ENCODE measurements at places on chromosomes 12 and 14.

DNA sequence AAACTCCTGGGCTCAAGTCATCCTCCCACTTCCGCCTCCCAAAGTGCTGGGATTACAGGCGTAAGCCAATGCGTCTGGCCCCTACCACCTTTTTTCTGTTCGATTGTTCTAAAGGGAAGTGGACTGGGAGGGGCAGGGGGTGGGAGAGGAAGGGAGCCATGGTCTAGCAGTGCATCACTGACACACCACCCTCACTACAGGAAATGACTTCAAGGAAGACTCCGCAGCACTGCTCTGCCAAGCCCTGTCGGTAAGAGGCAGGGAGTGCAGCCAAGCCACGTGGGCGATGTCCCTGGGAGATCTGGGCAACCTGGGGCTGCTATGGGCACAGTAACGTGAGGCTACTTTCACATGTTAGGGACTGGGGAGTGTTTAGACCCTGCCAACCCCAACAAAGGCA lies 18.0 kb downstream of the LRRC74A start:
- DNase-seq = peak; percentile 22

DNA sequence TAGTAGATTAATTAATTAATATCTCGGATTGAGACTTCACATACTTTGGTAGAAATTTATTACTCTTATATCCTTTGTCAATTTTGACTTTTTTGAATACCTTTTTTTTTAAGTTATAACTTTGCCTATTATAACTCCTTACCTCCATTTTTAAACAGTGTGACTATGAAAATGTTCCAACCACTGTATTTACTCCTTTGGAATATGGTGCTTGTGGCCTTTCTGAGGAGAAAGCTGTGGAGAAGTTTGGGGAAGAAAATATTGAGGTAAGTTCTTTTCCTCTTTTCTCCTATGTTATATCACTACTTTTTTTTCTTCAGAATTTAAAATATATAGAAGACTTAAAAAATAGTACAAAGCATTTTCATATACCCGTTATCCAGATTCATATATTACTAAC lies 27.8 kb downstream of the EID3 start:
- DNase-seq = no peak

GRCh38 chr12:86741531-86741930 lies 485.3 kb upstream of the MGAT4C start:
- no peak for DNase-seq

DNA sequence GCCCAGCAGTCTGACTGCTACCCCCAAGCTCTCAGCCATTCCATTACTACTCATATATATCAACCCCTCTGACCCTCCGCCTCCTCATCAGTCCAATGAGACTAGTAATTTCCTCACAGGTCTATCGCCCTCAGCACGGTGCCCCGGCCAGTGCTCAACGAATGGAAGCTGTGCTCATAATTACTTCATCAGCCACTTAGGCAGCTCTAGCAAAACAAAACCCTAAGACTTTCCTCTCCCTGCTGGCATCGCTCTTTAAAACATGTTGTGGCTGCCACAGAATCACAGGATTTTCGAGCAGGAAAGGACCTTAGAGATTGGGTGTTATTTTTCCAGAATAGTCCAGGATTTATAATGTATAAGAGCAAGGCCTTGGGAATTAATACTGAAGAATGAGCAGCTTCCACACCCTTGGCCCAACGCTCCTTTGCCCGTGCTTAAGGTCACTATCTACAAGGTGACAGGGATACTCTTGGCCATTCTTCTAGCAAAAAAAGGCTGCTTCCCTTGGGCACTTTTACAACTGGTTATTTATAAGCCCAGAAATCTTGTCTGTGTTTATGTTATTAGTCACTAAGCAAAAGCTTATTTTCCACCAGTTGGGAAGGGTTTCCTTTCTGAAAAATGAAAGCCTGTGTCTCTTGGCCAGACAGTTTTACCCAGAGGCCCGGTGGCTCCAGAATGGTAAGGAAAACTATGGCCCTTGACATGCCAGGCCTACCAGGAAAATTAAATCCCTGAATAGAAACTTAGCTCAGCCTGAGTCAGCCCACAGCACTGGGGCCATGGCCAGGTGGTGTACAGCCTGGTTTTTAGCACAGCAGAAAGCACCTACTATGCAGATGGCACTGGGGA lies 47.9 kb downstream of the NUAK1 start:
- DNase-seq = no peak

DNA sequence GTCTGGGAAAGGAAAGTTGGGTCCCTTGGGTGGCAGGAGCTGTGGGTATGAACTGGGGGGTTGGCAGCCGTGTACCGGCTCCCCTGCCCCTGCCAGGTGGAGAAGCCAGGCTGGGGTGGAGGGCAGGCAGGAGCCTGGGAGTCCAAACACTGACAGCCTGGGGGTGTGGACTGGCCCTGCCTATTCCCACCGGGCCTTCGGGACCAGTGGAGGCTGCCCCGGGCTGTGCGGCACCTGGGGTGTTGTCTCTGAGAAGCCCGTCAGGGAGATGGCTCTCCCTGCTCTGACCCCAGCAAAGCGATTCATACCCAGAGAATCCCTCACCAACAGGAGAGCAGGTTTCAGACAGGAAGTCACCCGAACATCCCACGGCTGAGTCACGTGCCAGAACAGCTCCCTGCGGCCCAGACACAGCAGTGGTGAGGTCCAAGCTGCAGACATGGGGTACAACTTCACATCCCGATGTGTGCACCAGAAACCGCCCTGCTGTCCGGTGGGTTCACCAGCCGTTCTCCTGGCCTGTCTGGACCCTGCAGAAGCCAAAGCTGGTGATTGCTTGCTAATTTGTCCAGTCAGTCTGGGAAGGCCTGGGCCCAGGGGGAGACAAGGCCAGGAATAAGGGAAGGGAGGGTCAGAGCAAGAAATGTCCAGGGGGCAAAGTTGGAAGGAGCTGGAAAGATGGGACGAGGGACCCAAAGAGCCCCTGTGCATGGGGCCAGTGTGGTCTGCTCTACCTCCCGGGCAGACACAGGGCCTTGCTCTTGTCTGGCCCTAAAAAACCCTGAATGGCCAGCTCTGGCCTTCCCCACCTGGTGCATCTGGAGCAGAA lies 2.1 kb upstream of the GPR132 start:
- DNase-seq = no peak

GRCh38 chr12:43444940-43445564 lies 107.0 kb downstream of the ADAMTS20 start:
- peak; percentile 23 for DNase-seq

GRCh38 chr12:52291267-52291935 lies at the start of gene KRT81:
Gene KRT81, minus strand, starts transcription at chr12:52291534. Its CDS starts 69 bp downstream, at chr12:52291465.
- DNase-seq = no peak

DNA sequence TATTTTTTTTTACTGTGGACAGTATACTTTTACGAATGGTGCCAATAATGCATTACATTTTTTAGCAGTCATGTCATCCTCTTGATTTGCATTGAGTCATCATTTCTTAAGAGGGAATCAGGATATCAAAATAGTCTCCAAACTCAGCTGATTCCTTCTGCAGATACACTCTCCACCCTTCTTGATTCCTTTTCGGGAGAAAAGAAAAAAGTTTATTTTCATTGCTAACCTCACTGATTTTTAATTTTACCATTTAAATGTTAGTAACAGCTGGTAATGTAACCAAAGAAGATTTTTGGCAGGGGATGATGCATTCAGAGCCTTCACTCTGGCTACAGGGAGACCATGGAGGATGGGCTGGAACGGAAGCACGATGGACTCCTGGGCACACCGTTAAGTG lies 47.5 kb downstream of the MRPL42 start:
- no peak for DNase-seq

DNA sequence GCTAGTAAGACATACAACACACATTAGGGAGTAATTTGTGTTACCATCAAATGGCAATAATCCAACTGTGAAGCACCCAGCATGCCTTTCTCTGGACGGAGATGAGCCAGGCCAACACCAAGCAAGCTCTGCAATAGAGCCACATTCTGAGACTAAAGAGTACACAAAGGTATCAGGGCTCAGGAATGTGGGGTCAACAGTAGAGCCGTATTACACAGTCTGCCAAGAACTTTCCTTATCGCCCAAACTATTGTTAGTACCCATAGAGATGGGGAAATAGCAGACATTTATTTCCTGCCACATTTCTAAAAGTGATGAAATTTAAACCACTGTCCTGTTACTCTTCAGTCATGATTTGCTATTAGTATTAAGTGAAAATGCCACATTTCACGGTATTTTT lies 113.7 kb downstream of the BMP4 start:
- no peak for DNase-seq

GRCh38 chr12:58346032-58346632 lies 404.8 kb downstream of the ATP23 start:
- DNase-seq = no peak

GRCh38 chr12:98686603-98687002 lies 41.5 kb downstream of the APAF1 start:
- no peak for DNase-seq

DNA sequence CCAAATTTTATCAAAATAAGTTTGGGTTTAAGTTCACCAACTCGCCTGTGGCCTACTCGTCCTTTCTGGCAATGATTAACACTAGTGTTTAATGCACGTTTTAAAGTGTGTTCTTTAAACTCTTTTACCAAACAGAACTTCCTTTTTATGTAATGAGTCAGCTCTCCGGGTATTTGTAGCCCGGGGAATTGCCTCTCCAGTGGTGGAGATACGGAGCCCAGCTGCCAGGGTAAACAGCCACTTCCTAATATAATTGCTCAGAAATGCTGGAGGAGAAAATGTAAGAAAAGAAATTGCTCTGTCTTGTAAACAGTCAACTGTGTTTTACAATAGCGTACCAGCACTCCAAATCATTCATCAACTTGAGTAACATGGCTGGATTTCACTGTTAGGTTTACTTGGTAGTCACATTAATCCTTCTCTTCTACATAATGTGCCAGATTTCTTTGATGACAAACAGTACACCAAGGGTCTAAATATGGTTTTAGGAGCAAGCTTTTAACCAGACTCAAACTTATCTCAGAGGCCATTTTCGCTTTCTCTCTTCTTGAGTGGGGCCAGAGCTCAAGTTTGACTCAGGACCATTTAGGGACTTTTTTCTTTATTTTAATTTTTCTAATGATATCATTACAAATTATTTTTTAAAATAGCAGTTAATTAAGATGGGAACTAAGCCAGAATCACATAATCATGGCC lies 101.2 kb upstream of the SLC38A2 start:
- no peak for DNase-seq

Data from activated CD4-positive, alpha-beta T cell treated with anti-CD3 and anti-CD28 coated beads, Interleukin-2, amount 50 U/mL, for 24 hours (primary cell).